ENCODE measurements at places on chromosomes 6 and 20.

DNA sequence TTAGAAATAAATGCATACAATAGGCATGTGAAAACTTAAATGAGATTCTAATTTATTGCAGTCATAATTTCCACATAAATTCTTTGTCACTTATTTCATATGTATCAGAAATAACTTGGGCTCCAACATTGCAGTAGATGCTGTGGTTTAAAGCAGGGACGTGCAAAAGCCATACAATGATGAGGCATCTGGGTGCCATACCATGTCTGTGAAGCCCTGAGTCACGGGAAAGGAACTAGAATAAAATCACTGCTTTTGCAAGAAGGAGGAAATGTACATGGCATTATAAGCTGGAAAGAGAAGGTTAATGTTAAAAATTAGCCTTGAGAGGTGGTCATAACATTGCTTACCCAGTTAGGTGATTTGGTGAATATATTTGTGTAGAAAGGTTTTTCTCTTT lies 180.4 kb downstream of the SASH1 start:
- DNase-seq: no peak

- DNase-seq: peak; percentile 72
Measured at GRCh38 chr6:17600527-17601385, 654 bp downstream of the FAM8A1 start.

DNA sequence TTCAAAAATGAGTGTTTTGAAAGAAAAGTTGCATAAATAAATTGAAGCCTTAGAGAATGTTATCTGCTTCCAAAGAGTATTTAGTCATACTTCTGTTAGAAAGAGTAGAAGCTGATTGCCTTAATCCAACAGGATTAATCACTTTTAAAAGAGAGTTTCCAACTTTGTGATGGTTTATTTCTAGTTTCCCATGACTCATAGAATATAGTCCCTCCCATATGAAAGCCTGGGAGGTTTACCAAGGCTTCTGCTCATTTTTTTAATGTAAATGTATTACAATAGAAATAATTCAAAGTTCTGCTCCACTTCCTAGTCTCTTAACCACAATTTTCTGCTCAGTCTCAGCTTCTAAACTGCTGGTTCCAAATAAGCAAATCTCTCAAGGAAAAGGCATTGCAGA lies 118.0 kb upstream of the IRAK1BP1 start:
- DNase-seq: no peak

- no peak for DNase-seq
Measured at GRCh38 chr6:44190715-44191114, 26.0 kb upstream of the MYMX start.

GRCh38 chr20:7736336-7736735 lies 203.9 kb downstream of the HAO1 start:
- DNase-seq: no peak

DNA sequence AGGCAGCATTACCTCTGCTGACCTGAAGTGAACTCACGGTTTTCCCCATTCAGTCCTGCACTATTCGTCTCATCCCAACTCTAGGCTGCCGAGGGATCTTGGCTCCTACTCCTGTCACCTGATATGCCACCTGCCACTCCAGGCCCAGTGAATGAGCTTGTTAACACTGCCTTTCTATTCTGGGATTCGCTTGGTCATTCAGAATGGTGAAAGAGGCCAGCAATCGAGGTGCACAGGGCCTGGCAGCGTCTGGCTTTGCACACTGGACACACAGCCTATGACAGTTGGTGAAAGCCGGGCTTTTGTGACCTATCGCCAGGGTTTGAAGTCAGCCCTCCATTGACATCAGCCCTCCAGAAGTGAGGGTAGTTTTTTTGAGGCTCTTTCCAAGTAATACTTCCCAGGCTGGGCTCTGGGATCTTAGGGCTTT lies 59.3 kb upstream of the MYL9 start:
- DNase-seq: no peak

DNA sequence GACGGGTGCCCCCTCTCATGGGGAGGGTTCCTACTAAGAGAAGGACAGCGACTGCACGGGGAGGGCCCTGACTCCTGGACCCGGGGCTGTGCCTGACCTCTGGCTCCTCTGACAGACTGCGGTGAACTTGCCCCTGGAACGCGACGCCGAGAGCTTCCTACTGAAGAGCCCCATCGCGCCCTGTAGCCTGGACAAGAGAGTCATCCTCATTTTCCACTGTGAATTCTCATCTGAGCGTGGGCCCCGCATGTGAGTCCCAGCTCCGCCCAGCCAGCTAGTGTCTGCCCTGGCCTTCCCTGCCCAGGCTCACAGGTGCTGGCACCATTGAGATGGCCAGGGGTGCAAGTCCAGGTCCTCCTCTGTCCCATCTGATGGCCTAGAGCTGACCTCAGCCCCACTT lies 7.2 kb downstream of the CDC25B start:
- DNase-seq: no peak

DNA sequence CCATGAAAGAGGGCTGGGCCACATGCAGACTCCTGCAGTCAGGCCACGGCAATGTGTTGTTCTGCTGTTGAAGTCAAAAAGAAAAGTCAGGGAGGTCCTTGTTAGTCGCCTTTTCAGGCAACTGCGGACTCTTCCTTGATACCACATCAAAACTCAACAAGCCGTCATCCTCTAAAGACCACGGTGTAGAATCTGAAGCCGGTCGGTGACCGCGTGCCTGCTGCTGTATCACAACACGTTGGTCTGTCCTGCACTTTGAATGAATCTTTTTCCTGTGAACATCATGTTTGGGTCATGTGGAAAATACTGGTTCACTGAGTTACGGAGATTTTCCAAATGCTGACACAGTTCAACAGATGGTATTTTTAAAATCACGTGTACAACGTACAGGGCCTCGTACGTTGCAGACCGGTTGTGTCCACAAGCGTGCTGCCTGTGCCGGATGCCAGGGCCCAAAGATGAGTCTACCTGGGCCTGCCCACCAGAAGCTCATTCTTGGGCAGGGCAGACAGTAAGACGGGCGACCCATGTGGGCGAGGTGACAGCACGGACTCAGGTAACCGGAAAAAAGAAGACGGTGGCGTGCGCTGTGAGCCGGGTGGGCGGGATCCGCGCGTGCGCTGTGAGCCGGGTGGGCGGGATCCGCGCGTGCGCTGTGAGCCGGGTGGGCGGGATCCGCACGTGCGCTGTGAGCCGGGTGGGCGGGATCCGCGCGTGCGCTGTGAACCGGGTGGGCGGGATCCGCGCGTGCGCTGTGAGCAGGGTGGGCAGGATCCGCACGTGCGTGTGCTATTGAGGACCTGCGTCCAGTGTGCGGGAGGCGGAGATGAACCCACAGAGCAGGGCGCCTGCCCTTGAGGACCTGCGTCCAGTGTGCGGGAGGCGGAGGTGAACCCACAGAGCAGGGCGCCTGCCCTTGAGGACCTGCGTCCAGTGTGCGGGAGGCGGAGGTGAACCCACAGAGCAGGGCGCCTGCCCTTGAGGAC lies 114.5 kb downstream of the FAM120B start:
- DNase-seq: no peak
